ENCODE measurements at places on chromosomes 1 and 21.

DNA sequence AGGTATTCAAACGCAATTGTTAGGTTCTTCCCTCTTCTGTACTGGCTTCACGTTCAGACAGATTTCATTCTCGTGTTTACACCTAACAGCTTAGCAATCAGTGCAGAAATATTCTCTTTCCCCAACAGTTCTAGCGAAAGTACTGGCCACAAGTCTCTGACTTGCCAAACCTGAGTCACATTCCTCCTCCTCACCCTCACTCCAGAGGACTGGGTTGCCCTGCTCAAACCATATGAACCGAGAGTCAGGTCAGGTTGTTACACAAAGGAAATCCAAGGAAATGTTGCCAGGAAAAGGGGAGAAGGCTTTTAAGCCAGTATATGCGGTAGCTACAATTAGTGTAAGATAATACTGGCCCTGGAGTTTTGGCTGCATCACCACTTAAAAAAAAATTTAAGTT, 282.5 kb downstream of the RGS7 start:
- peak; percentile 75 for DNase-seq

DNA sequence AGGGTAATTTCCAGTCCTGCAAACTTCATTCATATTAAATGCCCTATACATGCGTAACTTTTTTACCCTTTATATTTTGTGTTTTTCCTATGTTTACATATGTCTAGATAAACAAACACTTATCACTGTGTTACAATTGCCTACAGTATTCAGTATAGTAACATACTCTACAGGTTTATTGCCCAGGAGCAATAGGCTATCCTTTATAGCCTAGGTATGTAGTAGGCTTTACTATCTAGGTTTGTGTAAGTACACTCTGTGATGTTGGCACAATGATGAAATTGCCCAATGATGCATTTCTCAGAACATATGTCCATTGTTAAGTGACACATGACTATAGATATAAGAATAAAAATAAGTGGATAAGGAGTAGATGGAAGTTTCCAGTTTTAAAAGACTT, 345.5 kb upstream of the C1orf87 start:
- no peak for DNase-seq

- peak; percentile 54 for DNase-seq
Measured at GRCh38 chr1:23793018-23793781, 2.3 kb downstream of the LYPLA2 start.

- no peak for DNase-seq
Measured at GRCh38 chr1:192575499-192576189, at the start of gene RGS1. TSS of gene RGS1 (plus strand) at chr1:192575773. CDS start at chr1:192575793, 20 bp downstream.

DNA sequence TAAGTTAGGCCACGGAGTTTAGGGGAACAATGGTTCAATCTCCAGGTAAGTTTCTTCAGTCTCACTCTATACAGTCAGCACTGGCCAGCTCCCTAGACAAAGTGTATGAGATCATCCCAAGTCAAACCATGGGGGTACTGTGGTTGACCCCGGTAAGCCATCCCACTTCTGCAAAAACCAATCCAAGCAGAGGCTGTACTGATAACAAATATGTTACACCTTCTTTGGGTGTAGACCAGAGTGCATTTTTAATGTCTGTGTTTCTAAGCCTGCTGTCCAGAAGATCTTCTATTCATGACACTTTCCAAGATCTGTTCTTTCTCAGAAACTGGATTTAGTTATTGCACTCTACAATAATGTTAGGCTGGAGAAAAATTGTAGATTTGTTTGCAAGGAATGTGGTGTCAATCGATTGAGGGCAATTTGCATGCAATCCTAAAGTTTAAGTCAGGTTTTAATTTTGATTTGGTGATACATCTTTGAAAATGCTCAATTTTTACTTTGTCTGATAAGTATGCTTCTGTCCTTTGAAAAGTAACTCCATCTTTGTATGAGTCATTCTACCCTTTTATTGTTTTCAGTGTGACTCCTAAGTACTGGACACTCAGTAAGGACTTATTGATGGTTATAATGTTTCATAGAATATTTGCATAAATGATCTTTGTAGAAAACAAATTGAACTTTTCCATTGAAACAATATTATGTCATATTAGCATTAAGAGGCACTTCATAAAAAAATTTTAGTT, 152.4 kb downstream of the HLX start:
- DNase-seq: peak; percentile 52

GRCh38 chr1:12163210-12163609, 3.6 kb upstream of the TNFRSF1B start:
- DNase-seq: no peak

GRCh38 chr1:42037586-42037985, 115.6 kb upstream of the GUCA2B start:
- DNase-seq: peak; percentile 70

DNA sequence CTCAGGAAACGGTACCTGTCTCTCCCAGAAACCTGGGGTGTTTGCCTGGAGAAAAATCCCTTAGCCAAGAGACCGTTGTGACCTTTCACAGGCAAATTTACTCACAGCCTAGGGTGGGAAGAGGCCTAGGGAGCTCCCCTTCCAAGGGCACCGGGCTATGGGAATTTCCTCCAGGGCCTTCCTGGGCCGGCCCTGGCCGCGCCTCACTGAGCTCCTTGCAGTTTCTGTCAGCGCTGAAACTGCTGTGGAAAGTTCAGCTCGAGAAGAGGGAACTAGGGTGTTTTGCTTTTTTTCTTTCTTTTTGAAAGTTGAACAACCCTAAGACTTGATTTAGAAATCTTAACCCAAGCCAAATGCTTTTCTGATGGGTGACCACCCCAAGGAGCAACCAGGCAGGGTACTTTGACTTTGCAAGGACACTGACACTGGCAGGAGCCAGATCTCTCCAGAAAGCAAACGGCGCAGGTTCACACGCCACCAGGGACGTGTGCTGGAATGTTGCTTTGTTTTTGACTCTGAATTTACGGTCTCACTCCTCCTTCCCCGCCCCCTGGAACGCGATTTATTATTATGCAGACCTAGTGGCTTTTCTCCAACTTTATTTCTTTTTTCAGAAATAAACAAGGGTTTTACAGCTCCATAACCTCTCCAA, 229.6 kb upstream of the JUN start:
- DNase-seq: peak; percentile 83

DNA sequence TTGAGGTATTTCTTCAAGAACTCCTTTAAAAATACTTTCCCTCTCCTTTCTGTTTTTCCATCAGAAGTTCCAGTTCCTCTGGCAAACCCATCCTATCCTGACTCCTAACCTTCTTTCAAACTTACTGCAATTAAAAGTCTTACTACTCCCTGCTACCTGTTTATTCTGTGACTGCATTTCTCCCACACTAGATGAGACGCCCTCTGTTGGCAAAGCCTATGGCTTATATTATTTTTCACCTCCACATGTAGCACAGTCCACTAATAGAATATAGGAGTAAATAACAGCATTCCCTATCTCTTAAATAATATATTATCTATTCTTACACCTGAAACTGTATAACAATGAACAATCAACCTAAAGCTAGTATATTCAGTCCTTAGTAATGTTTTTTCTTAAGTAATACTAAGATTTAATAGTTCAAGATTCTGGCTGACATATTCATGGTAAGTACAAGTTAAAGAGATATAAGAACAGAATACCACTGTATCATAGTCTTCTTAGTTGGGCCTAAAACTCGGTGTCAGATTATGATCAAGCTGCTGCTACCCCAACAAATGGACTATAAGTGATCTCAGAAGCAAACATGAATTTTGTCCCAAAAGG, 54.8 kb downstream of the RAB3GAP2 start:
- DNase-seq: peak; percentile 2

DNA sequence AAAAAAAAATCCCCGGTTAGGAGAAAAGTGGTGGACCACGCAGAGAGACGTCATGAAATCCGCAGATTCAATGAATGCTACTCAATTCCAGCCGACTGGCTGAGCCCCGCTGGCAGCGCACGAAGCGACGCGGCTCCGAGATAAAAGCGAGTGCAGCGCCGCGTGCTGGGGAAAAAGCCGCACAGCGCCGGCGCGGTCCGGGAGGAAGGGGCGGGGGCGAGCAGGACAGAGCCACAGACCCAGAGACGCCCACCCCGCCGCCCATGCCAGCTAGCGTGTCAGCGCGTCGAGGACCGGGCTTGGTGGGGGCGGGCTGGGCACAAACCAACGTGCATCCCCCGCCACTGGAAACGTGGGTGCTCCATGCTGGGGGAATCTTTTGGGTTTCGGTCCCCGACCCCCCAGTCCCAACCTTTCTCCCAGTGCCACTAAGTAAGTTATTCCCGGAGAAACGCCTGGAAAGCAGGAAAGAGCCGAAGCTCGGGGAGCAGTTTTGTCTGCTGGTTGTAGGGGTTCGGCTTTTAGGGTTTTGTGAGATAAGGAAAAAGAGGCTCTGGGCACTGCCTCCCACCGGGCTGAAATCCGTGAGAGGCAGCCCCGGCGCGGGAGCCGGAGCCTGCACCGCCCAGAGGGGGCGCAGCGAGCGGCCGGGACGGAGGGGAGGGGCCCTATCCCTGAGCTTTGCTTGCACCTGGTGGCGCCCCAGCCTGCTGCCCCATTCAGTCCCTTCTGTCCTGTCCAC, at the start of gene KCNJ6:
Gene KCNJ6 (minus strand): TSS at position 148 of the 742 bp plus-strand sequence. CDS start 75,775 bp downstream, outside the sequence.
- peak; percentile 69 for DNase-seq

DNA sequence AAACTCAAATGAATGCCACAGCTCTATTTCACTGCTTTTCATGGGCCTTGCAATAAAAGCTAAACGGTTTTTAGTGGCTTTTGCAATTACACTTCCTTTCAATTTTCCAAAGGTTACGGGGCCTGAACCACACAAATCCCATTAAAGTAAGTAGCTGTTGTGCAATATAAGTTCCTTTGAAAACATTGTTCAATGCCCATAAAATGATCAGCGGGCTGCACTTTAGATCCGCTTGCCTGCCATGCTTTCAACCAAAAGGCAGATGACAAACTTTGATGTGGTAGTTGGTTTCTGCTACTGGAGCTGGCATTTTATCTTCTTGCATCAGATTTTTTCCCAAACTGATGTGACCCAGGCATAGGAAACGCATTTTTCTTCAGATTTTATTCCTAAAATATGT, 50.2 kb downstream of the PRRX1 start:
- peak; percentile 34 for DNase-seq

DNA sequence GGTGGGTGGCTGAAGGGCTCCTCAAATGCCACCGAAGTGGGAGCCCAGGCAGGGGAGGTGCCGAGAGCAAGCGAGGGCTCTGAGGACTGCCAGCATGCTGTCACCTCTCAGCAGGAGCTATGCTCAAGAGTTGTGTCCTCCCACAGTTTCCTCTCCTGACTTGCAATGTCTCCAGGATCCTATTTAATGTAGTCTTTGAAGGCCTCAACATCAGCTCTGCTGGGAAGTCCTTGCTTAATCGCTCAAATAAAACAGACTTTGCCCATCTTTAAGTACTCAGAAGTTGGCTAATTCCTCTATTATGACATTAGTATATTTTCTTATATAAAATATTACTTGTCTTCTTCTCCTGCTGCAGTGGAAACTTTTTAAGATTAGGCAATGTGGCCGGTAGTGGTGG, 154.2 kb upstream of the NRIP1 start:
- no peak for DNase-seq

- peak; percentile 80 for DNase-seq
Measured at GRCh38 chr1:11929849-11930248, 3.6 kb upstream of the KIAA2013 start.

DNA sequence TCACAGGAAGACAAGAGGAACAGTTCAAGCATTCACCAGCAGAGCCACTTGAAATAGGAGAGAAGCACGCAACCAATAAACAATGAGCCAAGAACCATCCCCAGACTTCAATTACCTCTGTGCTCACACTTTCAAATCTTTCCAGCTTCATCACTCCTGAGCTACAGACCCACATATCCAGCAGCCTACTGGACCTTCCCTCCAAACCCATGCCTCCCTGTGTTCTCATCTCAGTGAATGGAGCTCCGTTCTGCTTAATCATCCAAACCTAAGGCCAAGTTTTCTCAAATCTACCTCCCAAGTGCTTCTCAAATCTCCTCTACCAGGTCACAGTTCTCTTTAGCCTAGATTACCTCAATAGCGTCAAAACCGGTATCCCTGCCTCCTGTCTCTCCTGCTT, 3.7 kb downstream of the PEF1 start:
- no peak for DNase-seq

DNA sequence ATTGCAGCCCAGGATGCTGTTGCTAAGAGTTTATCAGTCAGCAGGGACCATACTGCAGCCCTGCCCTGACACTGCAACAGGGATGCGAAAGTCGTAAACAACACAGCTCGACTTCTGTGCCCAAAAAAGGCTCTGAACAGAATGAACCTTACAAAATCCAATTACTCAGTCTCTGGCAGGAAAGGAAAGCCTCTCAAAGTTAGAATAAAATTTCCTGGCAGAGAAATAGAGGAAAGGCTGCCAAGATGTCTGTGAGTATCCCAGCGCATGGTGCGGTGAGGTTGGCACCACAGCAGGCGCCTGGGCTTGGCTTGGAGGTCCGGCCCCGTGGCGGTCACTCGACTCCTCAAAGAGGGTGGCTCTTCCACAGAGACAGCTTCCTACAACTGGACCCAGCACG, 185.8 kb downstream of the PCP4 start:
- no peak for DNase-seq

DNA sequence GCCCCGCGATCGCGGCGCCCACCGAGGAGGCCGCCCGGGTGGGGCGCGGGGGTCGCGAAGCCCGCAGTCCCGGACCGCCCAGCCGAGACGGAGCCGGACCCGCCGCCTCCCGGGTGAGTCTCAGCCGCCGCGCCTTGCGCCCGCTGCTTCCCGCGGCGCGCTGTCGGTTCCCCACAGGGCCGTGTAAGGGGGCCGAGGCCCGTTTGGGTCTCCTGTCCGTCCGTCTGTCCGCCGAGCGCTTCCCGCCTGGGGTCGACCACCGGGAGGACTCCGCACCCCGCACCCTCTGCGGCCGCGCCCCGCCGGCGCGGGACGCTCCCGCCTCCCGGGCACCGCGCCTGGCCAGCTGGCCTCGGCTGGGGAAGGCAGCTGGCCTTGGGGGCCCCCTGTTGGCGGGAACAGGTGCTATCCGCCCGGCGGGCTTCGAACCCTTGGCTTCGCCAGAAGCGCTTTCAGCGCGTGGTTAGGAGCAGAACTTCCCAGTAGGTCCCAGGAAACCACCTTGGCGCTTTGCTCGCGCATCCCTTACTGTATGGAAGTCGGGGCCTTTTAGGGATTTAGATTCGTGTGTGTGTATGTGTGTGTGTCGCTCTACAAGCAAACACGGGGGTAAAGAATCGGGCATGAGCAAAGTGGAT, 414 bp downstream of the TMEM51 start:
- DNase-seq: peak; percentile 64
